ENCODE measurements at places on chromosomes 2 and 18. TPM values are rescaled to one million over a fixed set of nuclear protein-coding genes. Genes with fewer than 3 reads are reported as not detected.

DNA sequence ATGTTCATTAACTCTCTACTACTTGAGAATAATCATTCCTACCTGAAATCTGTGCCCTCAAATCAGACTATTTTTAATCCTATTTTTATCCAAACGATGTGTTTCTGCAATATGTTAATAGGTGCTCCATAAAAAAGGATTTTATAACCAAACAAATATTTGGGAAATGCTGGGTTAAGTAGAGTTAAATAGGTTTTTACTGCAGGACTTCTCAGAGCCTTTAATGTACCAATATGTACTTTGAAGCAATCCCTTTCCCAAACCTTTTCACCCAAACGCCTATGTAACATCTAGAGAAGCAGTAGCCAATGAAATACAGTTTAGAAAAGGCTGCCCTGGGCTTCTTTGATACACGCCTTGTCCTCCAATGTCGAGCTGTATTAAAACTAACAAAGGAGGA lies 182.5 kb downstream of the SP3 start:
- DNase-seq: no peak

DNA sequence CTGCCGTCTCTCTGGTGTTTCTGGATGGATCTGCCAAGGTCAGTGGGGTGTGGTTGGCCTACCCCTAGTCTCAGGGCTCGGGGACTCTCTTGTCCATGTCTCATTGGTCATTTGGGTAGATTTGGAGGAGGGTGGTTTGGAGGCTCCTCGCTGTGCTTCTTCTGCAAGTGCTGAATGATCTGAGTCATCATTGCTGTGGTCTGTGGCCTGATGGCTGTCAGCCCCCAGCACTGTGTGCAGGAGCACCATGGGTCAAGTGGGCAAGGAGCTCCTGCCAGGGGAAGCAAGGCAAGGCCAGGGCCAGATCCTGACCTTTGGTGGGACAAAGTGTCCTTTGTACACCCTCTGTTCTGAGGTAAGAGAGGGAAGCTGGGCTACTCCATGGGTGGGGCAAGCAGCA lies 221.8 kb downstream of the FHOD3 start:
- DNase-seq: no peak

- DNase-seq: no peak
Observed at GRCh38 chr2:198657512-198658121, 800.1 kb downstream of the SATB2 start.

DNA sequence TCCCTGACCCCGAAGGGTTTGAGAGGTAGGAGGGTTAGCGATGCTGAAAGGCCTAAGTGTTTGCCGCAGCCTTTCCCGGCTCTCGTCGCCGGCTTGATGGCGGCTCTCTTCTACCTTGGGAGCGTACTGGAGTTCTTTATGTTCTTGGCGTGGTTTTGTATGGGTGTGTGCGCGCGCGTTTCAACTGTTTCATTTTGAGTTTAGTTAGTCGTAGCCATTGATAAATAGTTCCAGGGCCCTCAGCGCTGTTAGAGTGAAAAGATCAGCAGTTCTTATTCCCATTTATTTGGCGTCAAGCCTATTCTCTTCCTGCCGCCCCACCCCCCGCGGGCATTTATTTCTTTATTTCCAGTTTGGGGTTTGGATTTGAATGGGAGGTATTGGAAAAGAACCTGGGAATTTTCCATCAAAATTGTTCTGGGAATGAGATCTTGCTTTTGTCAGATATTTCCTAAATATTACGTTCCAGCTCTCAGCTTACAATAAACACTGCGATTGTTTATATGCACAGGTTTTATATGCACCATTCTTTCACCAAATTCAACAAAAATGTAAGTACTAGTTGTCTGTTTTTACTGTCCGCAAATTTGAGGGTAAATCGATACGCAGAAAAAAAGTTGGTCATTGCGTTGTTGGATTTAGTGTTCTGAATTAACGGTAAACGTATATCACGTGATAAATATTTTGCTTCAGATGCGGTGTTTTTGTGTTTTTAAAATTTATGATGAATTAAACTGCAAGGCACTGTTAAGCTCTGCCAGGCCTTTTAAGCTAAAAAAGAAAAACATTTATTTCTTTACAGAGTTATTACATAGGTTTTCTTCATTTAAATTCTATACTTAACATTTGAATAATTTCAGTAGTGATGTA lies 954 bp downstream of the CCNT2 start:
- DNase-seq: peak; percentile 63

- DNase-seq: no peak
Observed at GRCh38 chr2:18276583-18277075, 283.8 kb downstream of the RDH14 start.

DNA sequence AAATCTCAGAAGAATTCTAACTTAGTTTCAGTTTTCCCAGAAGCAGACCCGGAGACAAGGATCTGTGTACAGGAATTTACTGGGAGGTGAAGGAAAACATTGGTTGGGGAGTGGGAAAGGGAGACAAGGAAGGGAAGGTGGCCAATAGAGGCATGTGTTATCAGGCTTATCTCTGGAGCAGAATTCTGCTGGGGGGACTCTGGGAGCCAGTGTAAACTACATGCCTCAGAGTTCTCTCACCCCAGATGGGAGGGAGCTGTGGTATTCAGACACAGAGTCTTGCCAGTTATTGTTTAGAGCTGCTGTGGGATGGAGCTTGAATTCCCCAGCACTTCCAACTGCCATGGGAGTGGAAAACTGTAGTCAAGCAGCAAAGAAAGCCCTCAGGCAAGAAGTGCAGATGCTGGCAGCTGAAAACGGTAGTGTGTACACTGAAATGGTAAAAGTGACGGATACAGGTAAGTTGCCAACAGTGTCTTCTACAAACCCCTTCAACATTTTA lies 19.0 kb downstream of the DNPEP start:
- DNase-seq: no peak

- DNase-seq: no peak
Observed at GRCh38 chr2:101479328-101479727, 4.4 kb upstream of the RFX8 start.

DNA sequence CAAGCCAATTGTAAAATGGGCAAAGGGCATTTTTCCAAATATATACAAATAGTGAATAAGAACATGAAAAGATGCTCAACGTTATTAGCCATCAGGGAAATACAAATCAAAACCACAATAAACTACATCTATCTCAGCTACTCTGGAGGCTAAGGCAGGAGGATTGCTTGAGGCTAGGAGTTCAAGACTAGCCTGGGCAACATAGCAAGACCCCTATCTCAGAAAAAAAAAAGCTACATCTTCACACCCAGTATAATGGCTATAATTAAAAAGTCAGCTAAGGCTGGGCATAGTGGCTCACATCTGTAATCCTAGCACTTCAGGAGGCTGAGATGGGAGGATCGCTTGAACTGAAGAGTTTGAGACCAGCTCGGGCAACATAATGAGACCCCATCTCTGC lies 12.6 kb upstream of the NCL start:
- DNase-seq: no peak

Gene CAPG
- total RNA-seq: 50.3 TPM

Gene NGEF
- not detected for total RNA-seq

Gene DLGAP1
- total RNA-seq: not detected

Gene LYPD6B
- not detected for total RNA-seq

Data from natural killer cell (primary cell).